ENCODE measurements at places on chromosomes 1 and 21.

DNA sequence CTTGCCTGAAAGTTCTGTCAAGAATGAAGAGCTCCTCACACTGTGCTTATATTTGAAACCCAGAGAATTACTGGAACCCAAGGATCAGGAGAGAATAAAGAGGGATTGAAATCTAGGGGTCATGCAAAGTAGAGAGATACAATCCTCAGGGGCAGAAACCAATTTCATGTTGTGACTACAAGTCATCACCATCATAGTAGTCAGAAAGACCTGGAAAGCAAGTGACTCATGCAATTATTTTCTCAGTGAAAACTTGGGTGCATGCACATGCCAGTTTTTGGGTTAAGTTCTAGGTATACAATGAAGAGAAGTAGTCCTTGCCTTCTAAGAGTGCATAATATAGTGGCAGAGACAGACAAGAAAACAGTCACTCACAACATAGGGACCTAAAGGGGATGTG is 210.0 kb downstream of the ZC3H11B start:
- no peak for DNase-seq

- DNase-seq = peak; percentile 62
These were observed 29.6 kb upstream of the CCN1 start for GRCh38 chr1:85550784-85551516.

DNA sequence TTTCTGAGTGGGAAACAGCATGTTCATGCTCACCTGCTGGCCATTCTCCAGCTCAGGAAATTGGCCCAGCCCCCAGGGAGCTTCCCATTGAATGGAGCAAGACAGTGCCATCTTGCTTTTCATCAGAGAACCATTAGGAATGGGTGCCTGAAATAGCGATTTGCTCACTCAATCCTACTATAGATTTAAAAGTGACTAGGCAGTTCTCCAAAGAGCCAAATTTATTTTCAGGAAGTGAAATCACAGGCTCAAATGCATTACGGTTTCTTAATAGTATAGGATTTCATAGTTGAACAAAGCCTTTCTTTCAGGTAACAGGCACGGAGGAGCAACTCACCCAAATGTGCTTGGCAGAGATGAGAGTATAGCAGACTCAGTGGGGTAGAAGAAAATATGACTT is 272.1 kb downstream of the GRIK1 start:
- DNase-seq = no peak

GRCh38 chr1:230215529-230215928 is 148.5 kb downstream of the GALNT2 start:
- DNase-seq = peak; percentile 70

GRCh38 chr1:192342842-192343241 is 26.1 kb downstream of the RGS21 start:
- DNase-seq = no peak

DNA sequence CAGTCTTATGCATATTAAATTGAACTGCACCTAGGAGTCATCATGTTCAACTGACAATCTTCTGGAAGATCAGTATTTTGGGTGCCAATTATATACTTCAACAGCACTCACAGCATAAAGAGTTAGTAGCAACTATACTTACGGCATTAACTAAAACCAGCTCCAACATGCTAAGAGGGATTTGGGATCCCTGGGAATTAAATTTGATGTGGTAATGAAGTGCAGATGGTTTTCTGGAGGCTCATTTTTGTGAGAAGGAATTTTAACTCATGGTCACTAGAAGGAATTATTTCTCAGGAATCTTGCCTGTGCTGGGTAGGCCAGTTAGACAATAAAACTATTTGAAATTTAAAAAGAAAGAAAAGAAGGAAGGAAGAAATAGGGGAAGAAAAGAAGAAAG is 18.3 kb downstream of the IFI44 start:
- DNase-seq = no peak

DNA sequence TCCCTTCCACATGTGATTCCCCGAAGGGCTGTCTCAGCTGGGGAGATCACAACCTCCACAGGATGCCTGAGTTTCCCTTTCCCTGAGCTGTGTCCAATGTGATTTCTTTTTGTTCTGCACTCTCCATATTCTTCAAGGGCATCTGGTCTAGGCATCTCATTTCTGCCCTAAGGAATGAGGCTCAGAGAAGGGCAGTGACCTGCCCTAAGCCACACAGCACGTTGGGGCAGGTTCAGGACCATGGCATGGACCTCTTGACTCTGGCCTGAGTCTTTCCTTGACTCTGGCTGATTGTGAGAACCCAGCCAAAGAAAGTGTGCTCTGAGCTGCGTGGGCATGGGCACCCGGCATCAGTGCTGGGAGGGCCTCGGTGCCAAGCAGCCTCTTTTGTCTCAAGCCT is 590.3 kb downstream of the PTPRU start:
- DNase-seq = no peak

GRCh38 chr1:220979371-220979770 is 100.1 kb downstream of the HLX start:
- no peak for DNase-seq

GRCh38 chr1:17515902-17516301 is 23.6 kb upstream of the ARHGEF10L start:
- DNase-seq = no peak

DNA sequence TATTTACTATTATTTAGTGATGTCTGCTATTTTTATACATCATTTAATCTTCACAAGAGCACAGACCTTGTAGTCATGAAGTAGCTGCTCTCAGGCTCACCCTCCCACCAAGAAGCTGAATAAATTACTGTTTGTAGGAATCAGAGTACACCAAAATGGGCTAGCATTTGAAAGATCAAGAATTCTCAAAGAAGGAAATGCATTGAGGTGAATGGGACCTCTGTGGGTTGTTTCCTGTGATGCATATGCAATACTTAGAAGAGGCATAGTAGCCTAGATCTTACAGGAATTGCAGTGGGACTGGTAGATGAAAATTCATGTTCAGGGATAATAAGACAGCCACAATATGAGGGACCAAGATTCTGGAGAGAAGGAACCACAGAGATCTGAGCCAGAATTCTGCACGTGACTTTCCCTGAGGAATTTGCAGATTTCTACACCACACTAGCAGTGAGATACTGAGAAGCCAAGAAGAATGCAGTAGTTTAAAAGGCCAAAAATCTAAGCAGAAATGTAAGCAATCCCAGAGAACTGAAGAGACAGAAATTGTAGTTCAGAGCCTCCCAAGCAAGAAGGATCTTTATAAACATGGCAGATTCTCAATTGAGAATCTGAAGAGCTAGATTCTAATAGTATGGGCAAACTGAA is 307.0 kb downstream of the ST6GALNAC3 start:
- DNase-seq = no peak

- no peak for DNase-seq
These were observed 14.9 kb downstream of the MAP3K7CL start for GRCh38 chr21:29145354-29145782.

DNA sequence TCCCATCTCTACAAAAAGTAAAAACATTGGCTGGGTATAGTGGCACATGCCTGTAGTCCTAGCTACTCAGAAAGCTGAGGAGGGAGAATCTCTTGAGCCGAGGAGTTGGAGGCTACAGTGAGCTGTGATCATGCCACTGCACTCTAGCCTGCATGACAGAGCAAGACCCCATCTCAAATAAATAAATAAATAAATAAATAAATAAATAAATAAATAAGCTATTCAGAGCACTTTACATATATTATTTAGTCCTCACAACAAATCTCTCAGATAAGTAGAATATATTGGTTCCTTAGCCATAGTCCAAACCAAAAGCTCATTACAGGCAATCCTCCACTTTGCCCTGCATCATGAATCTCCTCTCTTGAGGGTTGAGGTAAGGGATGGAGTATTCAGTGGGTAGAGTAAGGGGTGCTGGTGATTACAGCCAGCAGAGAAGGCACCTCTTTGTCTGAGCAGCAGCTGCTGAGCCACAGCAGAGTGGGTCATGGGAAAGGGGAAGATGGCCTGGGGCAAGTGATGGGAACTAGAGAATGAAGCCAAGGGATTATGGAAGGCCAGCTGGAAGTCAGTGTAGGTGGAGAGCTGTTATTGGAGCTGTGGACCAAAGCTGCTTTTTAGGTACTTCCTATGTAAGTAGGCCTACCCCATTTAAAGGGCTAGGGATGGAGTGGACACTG is 115.5 kb upstream of the ZNF644 start:
- DNase-seq = no peak

DNA sequence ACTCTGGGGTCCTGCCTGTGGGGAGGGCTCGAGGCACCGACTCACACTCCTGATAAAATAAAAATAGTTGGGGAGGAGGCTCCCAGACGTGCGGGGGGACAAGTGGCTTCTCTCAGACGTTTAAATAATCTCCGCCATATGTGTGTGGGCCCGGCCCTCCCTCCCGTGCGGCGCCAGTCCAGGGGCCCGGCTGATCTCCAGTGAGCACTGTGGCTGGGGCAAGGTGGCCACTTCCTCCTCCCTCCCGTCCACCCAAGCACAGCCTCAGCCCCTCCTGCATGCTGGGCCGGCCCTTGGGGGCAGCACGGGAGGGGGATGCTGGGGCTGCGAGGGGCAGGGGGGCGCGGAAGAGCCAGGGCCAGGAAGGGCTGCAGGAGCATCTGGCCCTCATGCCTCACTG is 4.0 kb upstream of the PLCH2 start:
- no peak for DNase-seq

- no peak for DNase-seq
These were observed 687 bp upstream of the SEMA6C start for GRCh38 chr1:151147132-151147503.

Measured in LNCaP clone FGC (cell line).